Activated CD8-positive, alpha-beta memory T cell treated with anti-CD3 and anti-CD28 coated beads for 36 hours (primary cell): ENCODE measurements at places on chromosomes 11 and 22. TPM values are rescaled to one million over a fixed set of nuclear protein-coding genes. Genes with fewer than 3 reads are reported as not detected.

OR51B2 gene
- not detected for total RNA-seq

CCDC81 gene
- total RNA-seq: 0.32 TPM

PTGDR2 gene
- total RNA-seq: 0.15 TPM

GLYAT gene
- total RNA-seq: not detected
